ENCODE measurements at places on chromosomes 5 and 9. TPM values are rescaled to one million over a fixed set of nuclear protein-coding genes. Genes with fewer than 3 reads are reported as not detected.

Gene DPP7
- 103 TPM for total RNA-seq

Gene CDH9
- not detected for total RNA-seq

Gene IL7R
- total RNA-seq: 3.6 TPM

Gene SLC6A19
- not detected for total RNA-seq

Gene GLRX
- 12.4 TPM for total RNA-seq

Gene PDGFRB
- 1.3 TPM for total RNA-seq

Gene PAPPA
- 0.38 TPM for total RNA-seq

Gene EQTN
- not detected for total RNA-seq

Gene PNPLA7
- total RNA-seq: 1.1 TPM

Gene WHRN
- total RNA-seq: 0.67 TPM

Gene KCTD16
- total RNA-seq: 0.19 TPM

Gene ANGPTL2
- 23.8 TPM for total RNA-seq

Gene CD72
- not detected for total RNA-seq

Gene IFNA2
- not detected for total RNA-seq

Gene UBLCP1
- 25.5 TPM for total RNA-seq

Gene ADCY2
- total RNA-seq: not detected

Gene NMUR2
- not detected for total RNA-seq

Gene DND1
- total RNA-seq: not detected

Gene ACOT12
- not detected for total RNA-seq

Gene SPINK14
- not detected for total RNA-seq

Gene CDH18
- not detected for total RNA-seq

Gene FOXE1
- not detected for total RNA-seq
